Glomerular endothelial cell (primary cell): ENCODE measurements at places on chromosomes 5 and 9. TPM values are rescaled to one million over a fixed set of nuclear protein-coding genes. Genes with fewer than 3 reads are reported as not detected.

- no peak for DNase-seq
Observed at GRCh38 chr5:1488882-1489680, 34.7 kb downstream of the LPCAT1 start.

DNA sequence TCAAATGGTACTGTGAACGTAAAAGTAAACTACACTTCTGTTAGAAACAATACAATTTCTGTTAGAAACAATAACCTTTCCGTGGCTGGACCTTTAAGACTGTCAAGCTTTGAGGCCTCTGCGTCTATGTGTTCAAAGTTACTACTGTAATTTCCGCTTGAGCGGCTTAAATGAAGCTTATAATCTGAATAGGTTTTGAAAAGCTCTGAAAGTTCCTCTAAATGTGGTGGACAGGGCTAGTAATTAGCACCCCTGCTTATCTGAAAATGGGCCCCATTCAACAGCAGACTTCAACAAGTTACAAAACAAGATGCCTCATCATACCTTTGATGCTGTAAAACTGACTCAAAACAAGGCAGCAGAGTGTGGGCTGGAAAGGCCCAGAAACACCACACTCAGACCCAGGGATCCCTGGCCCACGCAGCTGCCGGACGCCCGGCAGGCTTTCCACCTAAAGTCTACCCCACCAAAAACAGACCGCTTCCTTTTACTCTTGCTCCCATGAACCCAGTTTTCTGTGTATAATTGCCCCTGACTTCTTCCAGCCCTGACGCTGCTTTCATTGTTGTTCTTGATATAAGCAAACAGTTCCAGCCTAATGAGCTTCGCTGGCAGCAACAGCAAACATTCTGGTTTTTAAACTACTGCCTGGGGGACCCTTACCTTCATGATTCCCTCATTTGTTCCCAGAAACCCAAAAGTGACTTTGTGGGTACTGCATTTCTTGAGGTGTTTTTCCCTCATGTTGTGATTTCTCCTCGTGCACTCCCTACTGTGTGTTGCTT, 66.7 kb downstream of the TLE1 start:
- no peak for DNase-seq

- DNase-seq = no peak
Observed at GRCh38 chr9:6869081-6869948, 111.5 kb downstream of the KDM4C start.

The PURA gene
- total RNA-seq = 7.0 and 11.7 TPM in 2 replicates

- no peak for DNase-seq
Observed at GRCh38 chr5:140355546-140355945, 4.4 kb upstream of the SLC4A9 start.

DNA sequence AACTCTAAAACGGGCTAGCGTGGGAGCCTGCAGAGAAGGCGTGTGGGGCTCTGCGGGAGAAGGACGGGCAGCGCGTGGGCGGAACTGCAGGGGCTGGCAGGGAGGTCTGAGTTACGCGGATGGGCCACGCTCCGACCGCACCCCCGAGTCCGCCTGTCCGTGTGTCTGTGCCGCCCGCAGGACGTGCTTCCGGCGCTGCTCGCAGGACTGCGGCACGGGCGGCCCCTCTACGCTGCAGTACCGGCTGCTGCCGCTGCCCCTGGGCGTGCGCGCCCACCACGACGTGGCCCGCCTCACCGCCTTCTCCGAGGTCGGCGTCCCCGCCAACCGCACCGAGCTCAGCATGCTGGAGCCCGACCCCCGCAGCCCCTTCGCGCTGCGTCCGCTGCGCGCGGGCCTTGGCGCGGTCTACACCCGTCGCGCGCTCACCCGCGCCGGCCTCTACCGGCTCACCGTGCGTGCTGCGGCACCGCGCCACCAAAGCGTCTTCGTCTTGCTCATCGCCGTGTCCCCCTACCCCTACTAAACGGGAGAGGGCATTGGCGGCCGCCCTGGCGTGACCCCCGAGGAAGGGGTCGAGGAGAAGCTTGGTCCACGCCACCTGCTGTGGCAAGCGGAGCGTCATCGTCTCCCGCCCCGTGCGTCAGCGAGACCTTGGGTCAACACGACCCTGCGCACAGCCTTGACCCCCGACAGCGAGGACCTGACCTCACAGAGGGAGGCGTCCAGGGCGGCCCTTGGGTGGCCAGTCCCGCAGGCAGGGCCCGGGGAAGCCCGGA, 11.4 kb upstream of the ASS1 start:
- DNase-seq = no peak

GRCh38 chr9:137038916-137039315, 7.0 kb upstream of the FUT7 start:
- no peak for DNase-seq

- DNase-seq = no peak
Observed at GRCh38 chr5:103862398-103862797, 299.8 kb upstream of the NUDT12 start.
